ENCODE measurements at places on chromosomes 7 and 10.

- DNase-seq: no peak
These were observed 117.3 kb upstream of the ZNF438 start for GRCh38 chr10:31148951-31149350.

GRCh38 chr10:43409385-43410109 is 561 bp upstream of the HNRNPF start:
- DNase-seq: no peak

DNA sequence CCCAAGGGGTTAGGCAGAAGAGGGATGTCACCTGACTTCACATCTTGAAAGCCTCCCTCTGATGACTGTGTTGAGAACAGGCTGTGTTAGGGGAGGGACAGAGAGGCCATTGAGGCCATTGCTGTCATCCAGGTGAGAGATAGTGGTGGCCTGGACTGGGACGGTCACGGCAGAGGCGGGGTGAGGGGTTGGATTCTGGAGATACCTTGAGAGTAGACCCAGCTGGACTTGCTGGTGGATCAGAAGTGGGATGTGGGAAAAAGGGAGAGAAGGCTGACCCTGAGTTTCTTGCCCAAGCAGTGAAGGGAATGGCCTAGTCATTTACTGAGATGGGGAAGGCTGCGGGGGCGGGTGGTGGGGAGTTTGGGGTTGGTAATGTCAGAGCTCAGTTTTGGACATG is 13.6 kb downstream of the MTURN start:
- no peak for DNase-seq

- DNase-seq: no peak
These were observed 48.5 kb downstream of the AMZ1 start for GRCh38 chr7:2736411-2736914.

- peak; percentile 81 for DNase-seq
These were observed 48.1 kb upstream of the COMTD1 start for GRCh38 chr10:75283671-75284470.

- no peak for DNase-seq
These were observed 56.5 kb downstream of the KIAA1549 start for GRCh38 chr7:138924501-138925225.

- DNase-seq: no peak
These were observed 51.3 kb downstream of the HIP1 start for GRCh38 chr7:75687246-75688088.

DNA sequence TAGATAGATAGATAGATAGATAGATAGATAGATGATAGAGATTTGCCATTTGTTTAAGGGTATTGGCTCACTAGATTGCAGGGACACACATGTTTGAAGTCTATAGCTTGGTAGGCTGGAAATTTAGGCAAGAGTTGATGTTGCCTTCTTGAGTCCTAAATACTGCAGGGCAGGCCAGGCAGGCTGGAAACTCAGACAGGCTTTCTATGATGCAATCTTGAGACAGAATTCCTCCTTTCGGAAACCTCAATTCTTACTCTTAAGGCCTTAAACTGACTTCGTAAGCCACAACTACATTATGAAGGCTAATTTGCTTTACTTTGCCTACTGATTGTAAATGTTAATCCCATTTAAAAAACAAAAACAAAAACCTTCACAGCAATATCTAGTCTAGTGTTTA is 322.9 kb upstream of the AKR1E2 start:
- DNase-seq: no peak

- DNase-seq: peak; percentile 90
These were observed 259.1 kb downstream of the KLF6 start for GRCh38 chr10:3525832-3526449.

- DNase-seq: no peak
These were observed 88.4 kb upstream of the SAMD8 start for GRCh38 chr10:75023074-75023473.

Data from GM04504 (cell line).